GF-D8 (cell line): ENCODE measurements at places on chromosomes 7 and 10.

GRCh38 chr10:92208157-92208720 lies 82.6 kb downstream of the CPEB3 start:
- peak; percentile 18 for DNase-seq

GRCh38 chr10:76954838-76955237 lies 682.8 kb downstream of the KCNMA1 start:
- DNase-seq, result no peak

- no peak for DNase-seq
These were observed 137.1 kb downstream of the BMPER start for GRCh38 chr7:34042406-34042805.

- DNase-seq, result no peak
These were observed 218.6 kb downstream of the RPS24 start for GRCh38 chr10:78252286-78252685.

GRCh38 chr10:28704464-28705161 lies 27.3 kb downstream of the BAMBI start:
- no peak for DNase-seq
